ENCODE measurements at places on chromosomes 4 and X.

- DNase-seq, result no peak
Measured at GRCh38 chrX:41921492-41922430, 1.6 kb downstream of the CASK start.

GRCh38 chr4:142043509-142043908, 407.1 kb downstream of the IL15 start:
- DNase-seq, result no peak

DNA sequence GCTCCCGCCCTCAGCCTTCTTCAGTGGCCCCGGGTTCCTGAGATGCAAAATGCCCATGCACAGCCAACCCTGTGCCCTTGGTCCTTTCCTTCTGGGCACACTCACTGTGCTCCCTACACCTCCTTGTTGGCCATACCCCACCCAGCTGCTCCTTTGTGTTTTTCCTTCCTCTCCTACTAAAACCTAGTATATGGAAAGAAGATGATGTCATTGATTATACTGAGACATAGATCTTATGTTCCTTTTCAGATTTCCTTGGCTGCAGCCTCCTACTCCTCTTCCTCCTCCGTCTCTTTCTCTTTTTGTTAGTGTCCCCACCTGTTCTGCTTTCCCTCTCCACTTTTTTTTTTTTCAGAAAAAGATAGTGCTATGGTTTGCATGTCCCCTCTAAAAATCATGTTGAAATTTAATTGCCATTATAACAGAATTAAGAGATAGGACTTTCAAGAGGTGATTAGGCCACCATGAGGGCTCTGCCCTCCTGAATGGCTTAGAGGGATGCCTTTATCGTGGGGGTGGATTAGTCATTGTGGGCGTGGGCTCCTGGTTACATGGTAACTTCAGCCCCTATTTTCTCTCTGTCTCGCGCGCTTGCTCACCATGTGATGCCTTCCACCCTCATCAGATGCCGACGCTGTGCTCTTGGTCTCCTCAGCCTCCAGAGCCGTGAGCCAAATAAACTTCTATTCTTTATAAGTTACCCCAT, 254.9 kb upstream of the GATB start:
- no peak for DNase-seq

- no peak for DNase-seq
Measured at GRCh38 chrX:143648705-143649104, 12.8 kb upstream of the SLITRK4 start.

DNA sequence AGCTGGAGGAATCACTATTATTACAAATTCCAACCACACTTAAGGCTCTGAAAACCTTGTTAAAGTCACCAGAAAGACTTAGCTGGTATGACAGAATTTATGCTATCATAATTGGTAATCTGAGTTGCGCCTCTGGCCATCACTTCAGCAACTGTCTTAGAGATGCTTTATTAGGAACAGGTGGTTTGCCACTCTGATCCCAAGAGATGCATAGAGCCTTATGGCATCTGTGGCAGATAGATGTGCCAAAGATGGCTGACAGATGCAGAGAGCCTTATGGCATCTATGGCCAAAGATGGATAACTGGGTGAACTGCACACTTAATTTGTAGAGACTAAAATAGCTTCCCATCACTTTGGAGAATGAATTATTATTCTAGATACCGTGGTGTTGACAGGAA, 32.3 kb upstream of the PLAC8 start:
- no peak for DNase-seq

DNA sequence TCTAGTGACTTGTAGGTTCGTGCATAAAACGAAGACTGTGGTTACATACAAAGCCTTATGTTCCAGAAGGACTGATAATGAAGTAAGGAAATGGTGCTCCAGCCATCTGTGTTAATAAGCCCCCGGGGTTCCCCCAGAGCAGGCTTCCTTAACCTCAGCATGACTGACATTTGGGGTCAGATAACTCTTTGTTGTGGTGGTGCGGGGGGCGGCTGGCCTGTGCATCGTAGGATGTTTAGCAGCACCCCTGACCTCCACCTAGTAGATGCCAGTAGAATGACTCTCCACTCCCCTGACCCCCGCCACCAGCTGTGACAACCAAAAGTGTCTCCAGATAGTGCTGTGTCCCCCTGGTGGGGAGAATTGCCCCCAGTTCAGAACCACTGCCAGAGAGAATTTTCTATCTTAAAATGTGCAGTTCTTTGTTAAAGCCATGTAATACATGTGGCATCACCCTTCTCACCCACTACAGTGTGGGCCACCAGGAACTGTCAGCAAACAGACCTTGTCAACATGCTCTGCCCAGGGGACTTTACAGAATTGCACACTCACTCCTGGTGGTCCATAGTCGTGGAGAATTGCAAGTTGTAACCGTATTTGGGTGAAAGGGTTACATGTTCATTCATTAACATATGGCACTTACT, 7.5 kb downstream of the SH3KBP1 start:
- no peak for DNase-seq

GRCh38 chrX:24672701-24673190, 21.0 kb upstream of the POLA1 start:
- DNase-seq, result no peak

- no peak for DNase-seq
Measured at GRCh38 chr4:137393044-137393443, 139.2 kb downstream of the PCDH18 start.

- DNase-seq, result no peak
Measured at GRCh38 chr4:76882630-76883029, 15.3 kb downstream of the SOWAHB start.

- DNase-seq, result no peak
Measured at GRCh38 chr4:107283587-107284559, 247.8 kb upstream of the DKK2 start.

DNA sequence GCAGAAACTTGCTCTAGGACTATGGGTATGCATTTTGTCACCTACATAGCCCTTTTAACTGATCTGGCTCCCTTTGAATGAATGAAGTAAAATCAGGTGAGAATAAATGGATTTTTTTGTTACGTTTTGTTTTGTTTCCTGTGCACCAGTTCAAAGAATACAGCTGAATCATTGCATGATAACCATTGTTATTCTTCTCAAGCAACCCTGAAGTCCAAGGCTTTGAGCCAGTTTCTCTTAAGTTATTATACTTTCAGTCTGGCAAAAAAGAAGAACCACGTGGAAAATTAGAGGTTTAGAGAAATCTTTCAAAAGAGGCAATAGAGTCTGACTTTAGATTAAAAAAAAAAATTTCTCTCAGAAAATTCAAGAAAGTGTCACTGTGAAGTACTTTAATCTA, 398.6 kb upstream of the TECRL start:
- no peak for DNase-seq

Measured in naive thymus-derived CD8-positive, alpha-beta T cell (primary cell).